ENCODE measurements at places on chromosomes 4 and X. TPM values are rescaled to one million over a fixed set of nuclear protein-coding genes. Genes with fewer than 3 reads are reported as not detected.

GRCh38 chrX:10189317-10190268, 32.8 kb downstream of the CLCN4 start:
- DNase-seq, result peak; percentile 71

GRCh38 chrX:41863343-41864203, 59.8 kb downstream of the CASK start:
- DNase-seq, result no peak

The SLITRK4 gene
- total RNA-seq, result not detected

The P2RY10 gene
- total RNA-seq, result 42.2 TPM
